NCI-H226 (cell line): ENCODE measurements at places on chromosomes 1 and 21.

DNA sequence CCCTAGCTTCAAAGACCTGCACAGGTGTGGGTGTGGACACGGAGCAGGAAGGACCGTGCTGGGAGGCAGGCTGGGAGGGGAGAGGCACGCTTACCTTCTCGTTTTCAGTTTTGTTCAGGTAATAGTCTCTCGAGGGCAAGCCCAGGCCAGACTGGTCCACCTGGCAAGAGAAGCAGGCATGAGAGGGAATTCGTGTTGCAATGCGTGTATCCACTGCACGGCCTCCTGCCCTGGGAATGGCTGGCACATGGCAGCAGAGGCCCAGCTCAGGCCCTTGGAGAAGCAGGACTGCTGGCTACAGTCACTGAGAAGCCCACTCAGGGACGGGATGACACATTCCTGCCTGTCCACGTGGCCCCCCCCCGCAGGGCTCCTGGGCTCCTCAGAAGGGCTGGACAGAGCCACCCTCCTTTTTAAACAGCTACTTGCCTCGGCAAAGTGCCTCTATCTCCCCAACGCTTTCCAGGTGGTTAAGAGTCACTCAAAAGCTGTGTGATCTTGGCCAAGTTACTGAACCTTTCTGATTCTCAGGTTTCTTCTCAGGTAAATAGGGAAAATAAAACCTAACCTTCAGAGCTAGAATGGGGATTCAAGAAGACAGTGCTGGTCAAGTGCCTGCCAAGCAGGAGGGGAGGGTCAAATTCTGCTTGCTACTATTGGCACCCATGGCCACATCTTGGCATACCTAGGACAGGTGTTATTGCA is 32.7 kb downstream of the ECE1 start:
- no peak for DNase-seq

- no peak for DNase-seq
Observed at GRCh38 chr1:101065575-101065974, 40.0 kb upstream of the DPH5 start.

GRCh38 chr1:37940299-37940947 is 6.4 kb downstream of the INPP5B start:
- DNase-seq = no peak

GRCh38 chr1:5744911-5745799 is 247.1 kb downstream of the NPHP4 start:
- no peak for DNase-seq

DNA sequence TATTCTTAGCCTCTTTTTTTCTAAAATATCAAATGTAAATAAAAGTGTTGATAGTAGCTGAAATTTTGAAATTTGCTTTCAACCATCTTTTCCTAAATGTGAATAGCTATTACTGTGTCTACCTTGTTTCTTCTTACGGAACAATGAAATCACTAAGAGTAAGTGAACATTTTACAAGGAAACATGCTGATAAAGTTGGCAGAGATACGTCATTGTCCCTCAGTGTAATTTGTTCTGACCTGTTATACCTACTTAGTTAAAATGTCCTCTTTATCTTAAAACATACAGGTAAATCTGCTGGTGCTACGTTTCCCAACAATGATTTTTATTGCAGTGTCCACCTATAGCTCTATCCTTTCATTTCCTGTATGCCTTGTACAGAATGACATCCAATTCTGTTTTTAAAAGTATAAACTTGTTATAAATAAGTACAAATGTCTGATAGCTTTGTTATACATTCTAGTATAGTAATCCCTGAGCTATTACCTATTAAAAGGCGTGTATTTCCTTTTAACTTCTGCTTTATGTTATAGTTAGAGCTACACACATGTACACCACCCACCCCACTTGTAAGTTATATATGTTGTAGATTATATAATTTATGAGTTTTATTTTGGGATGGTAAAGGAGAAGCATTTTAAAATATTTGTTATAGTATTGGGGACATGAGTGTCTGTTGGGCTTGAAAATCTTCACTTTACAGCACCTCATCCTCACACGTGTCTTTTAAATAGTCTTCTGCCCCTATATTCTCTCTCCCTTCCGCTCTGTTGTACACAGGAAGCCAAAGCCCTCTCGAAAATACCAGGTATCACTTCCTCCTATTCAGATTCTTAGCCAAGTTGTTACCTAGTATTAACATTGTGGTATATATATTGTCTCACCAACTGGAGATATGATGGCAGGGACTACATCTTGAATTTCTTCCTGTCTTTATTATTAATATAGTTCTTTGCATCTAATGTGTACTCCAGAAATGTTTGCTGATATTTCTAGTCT is 25.2 kb downstream of the LAMC1 start:
- DNase-seq = no peak

GRCh38 chr1:101236516-101237228 is at the start of gene S1PR1:
Gene S1PR1, plus strand, starts transcription at chr1:101237019. Its CDS starts 1,966 bp downstream, at chr1:101238985.
- peak; percentile 78 for DNase-seq

- no peak for DNase-seq
Observed at GRCh38 chr1:108708691-108709660, 3.7 kb upstream of the FNDC7 start.

- DNase-seq = peak; percentile 52
Observed at GRCh38 chr1:24385160-24385940, 28.2 kb downstream of the STPG1 start.

DNA sequence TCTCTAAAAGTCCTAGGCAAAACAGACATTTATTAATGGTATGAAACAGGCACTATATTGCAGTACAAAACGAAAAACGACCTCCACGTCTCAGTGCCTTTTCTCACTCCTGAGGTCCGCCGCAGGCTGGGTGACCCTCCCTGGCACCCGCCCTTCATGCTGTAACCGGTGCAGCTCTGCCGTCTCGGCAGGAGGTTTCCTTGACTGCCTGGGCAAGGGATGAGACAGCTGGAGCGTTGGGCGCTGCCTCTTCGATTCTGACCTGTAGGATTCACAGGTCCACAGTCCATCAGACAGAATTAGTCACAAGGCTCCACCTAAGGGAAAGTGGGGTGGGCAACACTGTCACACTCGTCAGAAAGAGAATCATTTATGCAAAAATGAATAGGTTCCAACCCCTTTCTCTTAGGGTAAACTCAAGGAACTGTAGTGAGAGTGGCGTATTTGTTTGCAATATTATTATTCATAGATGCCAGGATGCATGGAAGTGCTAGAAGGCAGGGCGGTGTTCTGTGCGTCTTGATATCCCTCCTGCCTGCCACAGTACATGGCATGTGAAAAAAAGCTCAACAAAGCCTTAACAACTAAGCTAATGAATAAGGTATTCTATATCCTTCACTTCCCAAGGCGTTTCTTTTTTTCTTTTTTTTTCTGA is 23.5 kb upstream of the ZBTB18 start:
- no peak for DNase-seq

GRCh38 chr21:40200946-40201345 is 333.7 kb downstream of the PCP4 start:
- DNase-seq = no peak
